Amygdala (tissue), 56 donors: ENCODE measurements at places on chromosomes 6 and 20.

- no peak for DNase-seq
These were observed 24.5 kb downstream of the KIAA0408 start for GRCh38 chr6:127434651-127435050.

DNA sequence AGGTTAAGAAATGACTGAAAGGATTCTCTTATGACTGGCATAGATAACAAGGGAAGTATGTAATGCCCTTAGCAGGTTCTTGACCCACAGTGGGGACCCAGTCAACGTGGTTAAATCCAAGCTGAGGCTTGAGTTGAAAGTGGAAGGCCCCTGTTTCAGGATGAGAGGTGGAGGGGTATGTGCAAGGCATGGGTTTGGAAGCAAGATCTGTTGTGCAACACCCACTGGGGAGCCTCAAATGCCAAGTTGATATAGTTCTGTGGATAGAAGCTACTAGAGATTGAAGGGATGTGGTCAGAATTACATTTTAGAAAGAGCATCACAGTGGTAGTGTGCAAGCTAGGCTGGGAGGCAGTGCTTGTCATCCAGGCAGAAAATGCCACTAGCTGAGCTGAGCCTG is 5.1 kb downstream of the PABPC1L start:
- DNase-seq: no peak

- no peak for DNase-seq
These were observed 41.2 kb downstream of the LYRM2 start for GRCh38 chr6:89597372-89597771.

- DNase-seq: no peak
These were observed 98.2 kb downstream of the THBS2 start for GRCh38 chr6:169155481-169155880.

- no peak for DNase-seq
These were observed 16.0 kb downstream of the UQCC1 start for GRCh38 chr20:35395728-35396127.

- DNase-seq: no peak
These were observed 19.2 kb upstream of the FAM83C start for GRCh38 chr20:35311409-35311808.

- no peak for DNase-seq
These were observed 154.0 kb upstream of the FLRT3 start for GRCh38 chr20:14491436-14491835.

DNA sequence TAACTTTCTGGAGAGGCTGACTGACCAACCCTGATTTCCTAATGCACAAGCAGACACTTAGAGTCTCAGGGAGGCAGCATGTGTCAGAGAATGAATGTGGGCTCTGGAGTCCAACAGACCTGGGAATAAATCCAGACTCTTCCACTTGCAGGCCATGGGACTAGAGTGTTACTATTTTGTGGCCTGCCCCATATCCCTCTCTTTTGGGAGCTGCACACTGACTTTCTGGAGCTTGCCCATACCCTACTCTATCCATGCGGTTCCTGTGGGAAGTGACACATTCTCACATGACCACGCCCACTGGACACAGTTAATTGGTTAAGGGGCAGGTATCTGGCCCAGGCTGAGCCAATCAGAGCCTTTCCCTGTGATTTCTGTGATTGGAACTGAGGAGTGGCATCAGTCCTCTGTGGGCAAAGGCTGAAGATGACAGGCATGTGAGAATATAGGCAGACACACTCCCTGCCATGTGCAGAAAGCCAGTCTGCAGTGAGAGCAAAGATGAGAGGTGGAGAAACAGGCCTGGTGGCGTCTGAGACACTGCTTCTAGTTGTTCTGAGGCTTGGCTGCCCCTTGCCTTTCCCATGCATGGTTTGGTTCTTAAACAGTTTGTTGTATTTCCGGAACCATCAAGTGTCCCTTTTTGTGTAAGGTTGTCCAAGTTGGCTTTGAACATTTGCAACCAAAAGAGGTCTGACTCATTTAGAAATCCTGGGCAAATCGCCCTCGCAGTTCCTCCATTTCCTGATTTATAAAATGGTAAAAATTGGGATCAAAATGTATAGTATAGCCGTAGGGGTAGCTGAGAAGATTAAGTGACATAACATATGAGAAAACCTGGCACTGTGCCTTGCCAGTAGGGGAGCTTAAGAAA is 125.6 kb downstream of the CDC5L start:
- DNase-seq: peak; percentile 46

- no peak for DNase-seq
These were observed 18.5 kb downstream of the ATP9A start for GRCh38 chr20:51749674-51750036.

DNA sequence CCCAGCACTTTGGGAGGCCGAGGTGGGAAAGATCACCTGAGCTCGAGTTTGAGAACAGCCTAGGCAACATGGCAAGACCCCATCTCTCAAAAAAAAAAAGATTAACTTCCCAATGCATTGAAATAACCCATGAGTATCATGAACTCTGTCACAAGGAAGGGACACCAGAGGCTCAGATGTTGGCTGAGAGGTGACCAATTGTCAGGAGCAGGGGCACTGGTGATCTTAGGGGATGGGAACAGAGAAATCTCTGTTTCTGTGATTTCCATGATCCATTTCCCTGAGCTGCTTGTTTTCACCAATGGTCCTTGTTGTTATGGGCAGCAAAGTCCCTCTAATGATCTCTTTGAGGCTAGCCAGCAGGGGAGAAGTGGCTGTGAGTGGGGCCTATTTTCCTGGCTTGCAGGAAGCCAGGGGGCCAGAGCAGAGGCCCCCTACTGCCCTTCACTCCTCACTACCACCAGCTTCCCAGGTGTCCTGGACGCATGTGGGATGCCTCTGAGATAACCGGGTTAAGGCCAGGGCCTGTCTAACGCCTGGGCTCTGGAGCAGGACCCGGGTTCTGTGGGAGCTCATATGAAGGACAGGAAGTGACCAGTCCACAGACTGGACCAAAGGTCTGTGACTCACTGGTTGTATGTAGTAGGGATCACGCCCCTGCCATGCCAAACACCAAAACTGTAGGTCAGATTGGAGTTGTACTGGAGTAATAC is 54.4 kb downstream of the PCNA start:
- no peak for DNase-seq

DNA sequence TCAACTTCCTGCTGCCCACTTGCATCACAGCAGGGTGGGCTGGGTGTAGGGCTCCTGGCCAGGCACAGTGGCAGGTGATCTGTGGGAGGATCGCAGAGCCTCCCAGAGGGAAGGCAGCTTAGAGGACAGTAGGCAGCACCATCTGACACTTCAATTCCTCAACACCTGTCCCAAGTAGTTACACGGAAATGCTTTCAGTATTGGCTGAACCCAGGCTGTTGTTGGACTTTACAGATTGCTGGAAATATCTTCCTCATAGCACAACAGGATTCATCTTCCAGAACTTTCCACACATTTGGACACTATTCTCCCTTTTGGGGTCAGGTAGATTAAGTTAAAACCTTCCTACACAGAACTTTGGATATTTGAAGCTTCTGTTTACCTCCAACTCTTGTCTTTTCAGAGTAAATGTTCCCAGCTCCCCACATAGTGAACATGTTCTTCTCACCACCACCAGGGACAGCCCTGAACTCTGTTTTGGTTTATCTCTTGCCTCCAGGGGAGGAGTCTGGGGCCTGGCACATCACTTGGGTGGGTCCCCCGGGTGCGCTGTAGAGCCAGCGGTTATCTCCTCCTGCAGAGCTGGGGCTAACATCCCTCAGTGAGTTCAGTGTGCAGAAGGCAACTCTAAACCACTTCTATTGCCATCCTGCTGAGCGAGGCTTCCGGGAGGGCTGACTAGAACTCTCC is 3.5 kb upstream of the SLC22A2 start:
- DNase-seq: no peak

- DNase-seq: no peak
These were observed 119.5 kb upstream of the SGK1 start for GRCh38 chr6:134437376-134437775.

DNA sequence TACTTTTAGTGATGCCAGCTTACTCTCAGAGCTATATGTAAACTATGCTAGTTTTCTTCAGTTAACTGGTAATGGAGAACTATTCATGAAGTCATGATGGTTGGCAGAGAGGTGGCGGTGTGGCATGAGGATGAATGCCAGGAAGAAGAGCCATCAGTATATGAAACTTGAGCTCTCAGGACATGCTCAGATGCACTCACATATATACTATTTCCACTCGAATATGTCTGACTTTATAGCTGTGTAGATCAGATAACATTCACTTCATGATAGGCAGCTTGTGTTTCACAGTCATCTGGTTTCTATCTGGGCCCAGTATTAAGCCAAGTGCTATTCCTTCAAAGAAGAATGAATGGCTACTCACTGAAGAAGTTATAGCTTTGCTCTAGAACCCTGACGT is 46.2 kb upstream of the CEP85L start:
- DNase-seq: no peak

DNA sequence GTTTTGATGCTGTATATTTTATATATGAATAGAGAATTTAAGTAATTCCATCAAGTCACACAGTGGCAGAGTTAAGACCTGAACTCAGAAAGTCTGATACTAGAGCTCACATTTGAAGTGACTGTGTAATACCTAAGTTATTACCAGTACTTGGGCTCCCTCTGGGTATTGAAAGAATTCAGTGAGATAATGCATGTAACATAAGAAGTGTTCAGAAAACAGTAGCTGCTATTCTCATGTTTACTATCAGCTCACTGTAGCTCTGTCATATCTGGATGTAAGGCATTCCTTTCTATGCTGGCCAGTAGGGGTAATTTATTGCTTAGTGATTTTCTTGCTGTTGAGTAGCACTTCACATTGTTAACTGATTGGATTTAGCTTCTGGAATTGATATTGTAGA is 44.6 kb downstream of the NKX2-4 start:
- DNase-seq: no peak

DNA sequence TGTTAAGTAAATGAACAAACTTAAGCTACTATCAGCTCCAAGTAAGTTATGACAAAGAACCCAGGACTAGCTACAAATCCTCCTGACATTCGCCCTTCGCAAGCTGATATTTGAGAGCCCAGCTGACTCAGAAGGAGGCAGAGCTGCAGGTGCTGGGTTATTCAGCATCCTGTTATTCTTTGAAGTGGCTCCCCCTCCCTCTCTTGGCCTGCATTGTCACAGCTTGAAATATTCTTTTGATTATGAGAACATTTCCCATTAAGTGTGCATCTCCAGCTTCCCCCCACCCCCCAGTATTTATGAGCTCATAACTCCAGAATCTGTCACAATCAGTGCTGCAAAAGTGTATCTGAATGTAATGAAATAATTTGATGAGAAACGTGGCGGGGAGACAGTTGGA is 78.8 kb upstream of the RALY start:
- no peak for DNase-seq

DNA sequence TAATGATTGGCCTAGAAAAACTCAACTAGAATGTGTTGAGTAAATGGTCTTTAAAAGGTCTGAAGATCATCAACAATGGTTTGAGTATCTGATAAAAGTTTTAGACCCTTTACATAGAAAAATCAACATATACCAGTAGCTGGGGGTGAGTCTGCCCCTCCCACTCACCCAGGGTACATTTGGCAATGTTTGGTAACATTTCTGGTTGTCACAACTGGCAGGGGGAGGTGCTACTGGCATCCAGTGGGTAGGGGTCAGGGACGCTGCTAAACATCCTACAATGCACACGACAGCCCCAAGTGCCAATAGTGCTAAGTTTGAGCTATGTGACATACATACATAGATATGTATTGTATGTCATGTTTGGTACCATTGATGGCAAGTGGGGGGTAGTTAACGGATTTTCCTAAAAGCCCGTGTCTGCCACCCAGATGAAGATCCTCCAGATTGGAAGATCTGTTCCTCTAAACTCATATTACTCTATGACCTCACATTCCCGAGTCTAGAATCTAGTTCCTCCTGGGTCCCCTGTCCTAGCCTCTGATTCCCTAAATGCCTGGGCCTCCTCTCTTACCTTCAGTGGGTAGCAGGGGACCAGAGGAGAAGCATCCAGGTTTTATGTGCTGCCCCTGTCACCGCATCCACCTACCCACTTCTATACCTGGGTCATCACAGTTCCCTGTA is 2.5 kb upstream of the MMP9 start:
- DNase-seq: no peak

GRCh38 chr6:29965873-29966601 is 23.7 kb downstream of the HLA-A start:
- peak; percentile 35 for DNase-seq

GRCh38 chr20:37989601-37990295 is 43.5 kb downstream of the TTI1 start:
- no peak for DNase-seq

GRCh38 chr6:116011520-116011919 is 49.2 kb downstream of the FRK start:
- no peak for DNase-seq

GRCh38 chr6:79600812-79601609 is 30.1 kb upstream of the SH3BGRL2 start:
- no peak for DNase-seq

GRCh38 chr6:87183687-87184086 is 28.3 kb downstream of the ZNF292 start:
- no peak for DNase-seq

- no peak for DNase-seq
These were observed 36.5 kb downstream of the PPP1R16B start for GRCh38 chr20:38842026-38842425.

DNA sequence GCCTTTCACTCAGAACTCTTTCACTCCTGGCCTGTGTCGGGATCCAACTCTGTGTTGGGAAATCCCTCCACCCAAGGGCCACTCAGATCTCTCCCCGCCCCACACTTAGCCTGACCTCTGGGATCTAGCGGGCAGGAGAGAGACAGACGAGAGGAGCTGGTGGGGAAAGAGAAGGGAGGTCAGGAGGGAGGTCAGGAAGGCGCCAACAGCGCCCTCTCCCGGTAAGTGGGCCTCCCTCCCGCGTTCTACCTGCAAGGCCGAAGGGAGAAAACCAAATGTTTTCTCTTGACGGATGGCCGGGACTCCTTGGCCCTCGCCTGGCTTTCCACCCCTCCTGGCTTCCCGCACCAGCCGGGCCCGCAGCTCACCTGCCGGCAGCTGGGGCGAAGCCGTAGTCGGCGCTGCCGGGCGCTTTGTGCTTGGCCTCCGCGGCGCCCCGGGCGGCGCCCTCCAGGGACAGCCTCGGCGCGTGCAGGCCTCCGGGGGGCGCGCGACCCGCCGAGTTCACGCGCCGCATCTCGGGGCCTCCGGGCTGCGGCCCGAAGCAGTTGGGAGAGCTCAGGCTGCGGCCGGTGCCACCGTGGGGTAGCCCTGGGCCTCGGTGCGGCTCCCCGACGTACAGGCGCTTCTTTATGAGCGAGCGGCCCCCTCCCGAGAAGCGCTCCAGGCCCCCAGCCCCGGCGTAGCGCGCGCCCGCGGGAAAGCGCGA is 38.2 kb downstream of the C6orf132 start:
- peak; percentile 11 for DNase-seq
